ENCODE measurements at places on chromosomes 13 and 19. TPM values are rescaled to one million over a fixed set of nuclear protein-coding genes. Genes with fewer than 3 reads are reported as not detected.

Gene RASIP1
- 1.1 TPM for total RNA-seq

Gene MIDN
- total RNA-seq: 26.9 TPM

Gene ZNF530
- total RNA-seq: 3.6 TPM

Gene S1PR5
- 4.1 TPM for total RNA-seq

Gene GPR4
- total RNA-seq: 0.99 TPM

Gene P2RY11
- total RNA-seq: 1.3 TPM

Gene ZNF266
- total RNA-seq: 7.3 TPM
